ENCODE measurements at places on chromosomes 3 and 15.
A peak's percentile ranks its signal among the peaks of the same experiment; 100 is the strongest.

- no peak for DNase-seq
Observed at GRCh38 chr3:49700453-49701128, 11.2 kb downstream of the RNF123 start.

- peak; percentile 49 for DNase-seq
Observed at GRCh38 chr3:53046171-53047170, 598 bp upstream of the SFMBT1 start.

DNA sequence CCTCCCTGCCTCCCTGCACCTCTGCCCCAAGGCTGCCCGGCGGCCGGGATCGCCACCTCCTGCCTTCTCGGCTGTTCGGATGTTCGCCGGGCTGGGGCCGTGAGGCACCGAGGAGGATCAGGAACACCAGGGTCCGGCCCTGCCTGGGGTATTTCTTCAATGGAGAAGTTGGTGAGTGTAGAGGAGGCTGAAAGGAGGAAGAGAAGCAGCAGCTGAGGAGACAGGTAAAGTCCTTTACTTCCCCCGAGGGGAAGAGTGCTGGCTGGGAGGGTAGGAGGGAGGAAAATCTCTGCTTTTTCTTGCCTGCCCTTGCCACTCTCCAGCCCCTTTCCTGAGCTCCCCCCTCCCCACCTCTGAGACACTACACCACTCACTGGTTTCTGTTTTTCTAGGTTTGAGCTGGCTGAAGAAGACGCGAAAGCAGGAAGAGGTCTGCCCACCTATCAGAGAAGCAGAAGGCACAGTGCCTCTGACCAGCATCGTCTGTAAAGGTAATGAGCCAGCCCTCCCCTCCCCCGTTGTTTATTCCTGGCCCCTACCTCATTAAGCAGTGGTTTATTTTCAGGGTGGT, 519 bp downstream of the ASB7 start:
- DNase-seq, result peak; percentile 24

- DNase-seq, result no peak
Observed at GRCh38 chr3:65400899-65401298, 637.8 kb downstream of the MAGI1 start.

DNA sequence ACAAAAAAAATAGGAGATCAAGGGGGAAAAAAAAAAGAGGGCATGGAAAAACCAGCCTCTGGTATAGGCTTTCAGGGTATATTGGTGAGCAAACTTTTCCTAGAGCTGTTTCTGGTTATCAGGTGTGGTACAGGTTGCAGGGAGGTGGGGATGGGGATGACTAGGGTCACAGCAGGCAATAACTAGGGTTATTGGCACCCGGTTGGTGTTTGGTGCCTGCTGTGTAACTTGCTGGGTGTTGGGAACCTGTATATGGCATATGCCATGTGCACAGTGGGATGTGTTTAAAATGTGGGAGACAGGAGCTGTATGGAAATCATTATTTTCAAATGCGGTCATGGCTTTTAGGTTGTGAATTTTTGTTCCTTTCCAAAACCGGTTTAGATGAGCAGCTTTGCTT, 119.2 kb downstream of the PTPRG start:
- no peak for DNase-seq

- DNase-seq, result no peak
Observed at GRCh38 chr3:13415236-13415986, 4.7 kb downstream of the NUP210 start.

GRCh38 chr3:184156522-184156955, 1.4 kb downstream of the DVL3 start:
- DNase-seq, result no peak

GRCh38 chr3:55880357-55880756, 393.3 kb upstream of the WNT5A start:
- DNase-seq, result no peak

GRCh38 chr15:84914909-84915605, 30.6 kb downstream of the SLC28A1 start:
- no peak for DNase-seq

DNA sequence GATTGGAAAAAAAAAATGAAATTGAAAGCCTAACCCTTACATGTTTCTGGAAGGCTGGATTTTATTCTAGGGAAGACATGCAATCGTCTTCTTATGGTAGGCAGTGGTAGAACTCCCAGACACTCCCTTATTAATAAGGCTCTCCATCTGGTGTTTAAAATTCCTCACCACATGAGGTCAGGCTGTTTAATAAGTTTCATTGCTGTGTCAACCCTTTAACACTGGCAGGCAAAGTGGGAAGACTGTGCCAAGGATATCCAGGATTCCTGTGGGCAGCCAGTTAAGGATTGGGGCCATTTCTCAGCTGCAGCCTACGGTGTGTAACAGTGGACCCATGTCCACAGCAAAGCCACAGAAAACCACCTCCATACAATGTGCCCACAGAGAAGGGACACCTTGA, 225.5 kb upstream of the CHRM5 start:
- DNase-seq, result no peak

DNA sequence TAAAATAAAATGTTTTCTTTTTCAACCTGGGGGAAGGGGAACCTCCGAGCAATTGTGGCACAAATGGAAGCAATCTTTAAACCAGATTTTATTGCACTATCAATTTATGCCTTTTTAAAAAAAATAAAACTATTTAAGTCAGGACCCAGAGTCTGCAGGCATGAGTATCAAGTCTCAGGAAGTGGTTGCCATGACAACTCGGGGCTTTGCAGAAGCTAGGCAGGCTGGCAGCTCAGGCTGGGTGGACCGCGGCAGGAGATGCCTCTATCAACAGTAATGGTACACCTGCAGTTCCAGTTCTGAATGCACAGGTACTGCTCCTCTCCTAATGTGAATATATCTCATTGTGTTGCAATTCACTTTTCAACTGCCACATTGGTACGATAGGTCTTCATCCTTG, 447.7 kb downstream of the GABRG3 start:
- no peak for DNase-seq
